ENCODE measurements at places on chromosomes 2 and 18. TPM values are rescaled to one million over a fixed set of nuclear protein-coding genes. Genes with fewer than 3 reads are reported as not detected.

Gene ABCG8
- 10.0 TPM for polyA plus RNA-seq

Gene GDF7
- polyA plus RNA-seq: 1.6 TPM

Gene SULT1C2
- 5.3 TPM for polyA plus RNA-seq

Gene RPIA
- 13.3 TPM for polyA plus RNA-seq

Gene SDC1
- polyA plus RNA-seq: 113 TPM

Gene ROCK1
- 5.9 TPM for polyA plus RNA-seq

Gene STARD6
- polyA plus RNA-seq: not detected

Gene EFHD1
- polyA plus RNA-seq: not detected

Gene C1QL2
- not detected for polyA plus RNA-seq

Gene PRSS56
- polyA plus RNA-seq: not detected

Gene CHRNG
- not detected for polyA plus RNA-seq

Gene LRRC30
- not detected for polyA plus RNA-seq

Gene RSAD2
- polyA plus RNA-seq: not detected

Gene CYP26B1
- polyA plus RNA-seq: 0.05 TPM

Gene MROH2A
- polyA plus RNA-seq: 0.07 TPM

Gene RAD51AP2
- 0.12 TPM for polyA plus RNA-seq

Gene CRYGC
- 0.20 TPM for polyA plus RNA-seq

All from HepG2 (cell line).